ENCODE measurements at places on chromosomes 3 and 15.
A peak's percentile ranks its signal among the peaks of the same experiment; 100 is the strongest.

- no peak for DNase-seq
Observed at GRCh38 chr3:64234571-64234970, 9.3 kb upstream of the PRICKLE2 start.

DNA sequence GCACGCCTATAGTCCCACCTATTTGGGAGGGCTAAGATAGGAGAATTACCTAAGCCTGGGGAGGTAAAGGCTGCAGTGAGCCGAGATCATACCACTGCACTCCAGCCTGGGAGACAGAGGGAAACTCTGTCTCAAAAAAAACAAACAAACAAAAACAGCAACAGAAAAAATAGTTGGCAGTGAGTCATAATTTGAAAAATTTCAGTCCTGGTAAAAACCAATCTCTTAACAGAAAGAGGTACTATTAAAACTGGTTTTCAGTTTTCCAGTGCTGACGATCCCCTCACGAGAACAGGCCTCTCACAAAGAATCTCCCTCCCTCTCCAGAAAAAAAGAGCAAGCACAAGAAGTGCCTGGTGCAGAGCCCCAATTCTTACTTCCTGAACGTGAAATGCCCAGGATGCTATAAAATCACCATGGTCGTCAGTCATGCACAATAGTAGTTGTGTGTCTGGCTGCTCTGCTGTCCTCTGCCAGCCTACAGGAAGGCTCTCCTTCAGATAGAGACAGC, 22.8 kb upstream of the MAP4 start:
- no peak for DNase-seq

GRCh38 chr3:45612918-45613602, 18.5 kb downstream of the LIMD1 start:
- no peak for DNase-seq

GRCh38 chr3:182902236-182902635, 78.1 kb downstream of the DCUN1D1 start:
- DNase-seq = no peak

DNA sequence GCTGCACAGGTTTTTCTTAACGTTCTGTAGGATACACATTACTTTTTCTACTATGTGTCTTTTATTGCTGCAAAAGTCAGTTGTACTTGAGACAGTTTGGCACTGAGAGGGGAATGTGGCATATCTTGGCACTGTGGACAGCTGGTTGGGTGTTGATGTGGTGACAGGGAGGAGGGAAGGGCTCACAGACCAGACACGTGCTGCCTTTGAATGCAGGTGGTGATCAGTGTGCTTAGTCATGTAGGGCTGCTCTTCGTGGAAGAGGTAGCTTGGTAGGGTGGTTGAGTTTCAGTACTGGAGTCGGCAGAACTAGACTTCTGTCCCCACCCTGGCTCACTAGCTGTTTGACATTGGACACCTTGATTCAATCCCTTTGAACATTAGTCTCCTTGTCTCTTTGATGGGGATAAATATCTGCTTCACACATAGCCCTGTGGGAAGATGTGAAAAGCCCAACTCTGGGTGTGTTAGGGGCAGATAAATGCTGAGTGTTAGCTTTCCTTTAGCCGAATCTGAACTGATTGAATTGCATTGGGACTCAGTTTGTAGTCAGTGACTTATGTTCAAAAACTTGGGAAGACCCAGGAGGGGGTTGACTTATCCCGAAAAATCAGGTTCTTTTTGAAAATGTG, 108.4 kb downstream of the PTPRG start:
- no peak for DNase-seq

GRCh38 chr3:125214738-125215137, 2.2 kb upstream of the SLC12A8 start:
- DNase-seq = no peak

DNA sequence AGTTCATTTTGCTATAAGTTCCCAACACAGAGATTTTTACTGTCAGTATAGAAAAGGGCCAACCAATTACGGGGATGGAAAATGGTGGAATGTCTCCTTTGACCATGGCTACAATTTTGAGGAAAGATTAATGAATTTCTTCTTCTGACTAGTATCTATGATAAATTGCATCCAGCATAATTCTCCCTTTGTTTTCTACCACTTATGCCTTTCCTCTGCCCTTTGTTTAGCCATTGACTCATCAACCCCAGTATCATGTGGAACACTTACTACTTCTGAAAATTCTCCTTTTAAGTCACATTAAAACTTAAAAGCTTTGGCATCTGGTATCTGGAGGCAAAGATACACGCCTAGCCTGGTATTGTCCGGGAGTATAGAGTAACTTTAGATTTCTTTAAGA, 92.9 kb upstream of the CADPS start:
- no peak for DNase-seq

DNA sequence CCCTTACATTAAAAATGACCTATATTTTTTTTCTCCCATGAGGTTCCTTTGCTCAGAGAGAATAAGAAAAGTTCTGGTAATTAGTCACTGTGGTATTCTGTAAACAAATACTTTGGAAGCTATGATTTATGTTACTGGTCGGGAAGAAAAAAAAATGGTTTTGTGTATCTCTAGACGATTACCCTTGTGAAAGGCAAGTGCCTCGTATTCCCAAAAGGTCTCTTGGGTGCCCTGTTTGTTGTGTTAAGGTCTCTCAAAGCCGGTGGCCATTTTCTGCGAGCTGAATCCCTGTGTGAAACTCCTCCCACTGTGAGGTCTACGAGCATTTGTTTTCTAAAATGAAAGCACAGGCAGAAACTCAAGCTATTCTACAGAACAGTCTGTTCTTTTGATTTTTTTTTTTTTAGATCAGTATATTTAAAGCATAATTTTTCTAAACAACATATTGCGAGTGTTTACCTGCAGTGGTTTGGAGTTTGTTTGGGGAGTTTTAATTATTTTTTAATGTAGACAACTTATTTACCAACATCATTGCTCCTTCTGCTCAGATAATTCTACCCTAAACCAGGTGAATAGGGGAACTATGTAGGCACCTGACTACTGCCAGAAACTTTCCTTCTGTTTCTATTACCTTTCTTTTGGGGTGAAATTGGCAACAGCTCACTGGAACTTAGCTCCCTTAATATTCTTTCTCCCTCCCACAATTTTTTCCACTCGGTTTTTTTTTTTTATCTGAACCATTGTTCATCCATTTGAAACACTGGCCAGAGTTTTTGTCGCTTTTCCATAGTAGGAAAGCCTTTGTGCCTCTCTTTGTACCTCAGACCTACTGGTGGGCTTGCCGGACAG, 44.0 kb downstream of the ZBTB38 start:
- DNase-seq = peak; percentile 72

DNA sequence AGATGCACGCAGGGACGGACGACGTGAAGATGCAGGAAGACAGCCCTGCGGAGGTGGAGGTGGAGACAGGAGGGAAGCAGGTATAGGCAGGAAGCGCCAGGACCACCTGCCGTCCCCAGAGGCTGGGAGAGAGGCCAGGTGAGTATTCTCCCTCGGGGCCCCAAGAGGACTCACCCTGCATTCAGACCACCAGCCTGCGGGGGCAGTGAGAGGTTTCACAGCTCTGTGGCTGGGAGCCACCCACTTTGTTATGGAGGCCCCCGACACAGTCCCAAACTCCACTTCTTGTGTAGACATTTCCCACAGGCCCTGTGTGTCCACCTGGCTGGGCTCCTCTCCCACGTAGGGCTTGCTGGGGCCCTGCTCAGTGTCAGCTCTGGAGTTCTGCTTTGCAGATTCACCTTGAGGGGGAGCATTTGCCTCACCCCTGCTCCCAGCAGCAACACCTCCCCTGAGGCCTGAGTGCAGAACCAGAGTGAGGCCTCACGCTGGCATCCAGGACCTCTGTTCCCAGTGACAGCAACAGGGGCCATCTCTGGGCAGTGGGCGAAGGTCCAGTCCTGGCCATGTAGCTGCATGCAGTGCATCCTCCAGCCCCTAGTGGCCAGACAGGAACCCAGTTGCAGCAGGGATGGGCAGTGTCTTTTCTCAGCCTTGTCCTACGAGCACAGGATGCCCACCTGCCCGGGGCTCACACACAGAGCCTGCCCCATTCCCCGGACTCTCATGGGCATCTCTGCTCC, 119.4 kb upstream of the IQSEC1 start:
- no peak for DNase-seq

- peak; percentile 62 for DNase-seq
Observed at GRCh38 chr15:48802867-48803266, 8.0 kb downstream of the CEP152 start.

GRCh38 chr3:141011232-141011996, 39.7 kb upstream of the SPSB4 start:
- peak; percentile 3 for DNase-seq

DNA sequence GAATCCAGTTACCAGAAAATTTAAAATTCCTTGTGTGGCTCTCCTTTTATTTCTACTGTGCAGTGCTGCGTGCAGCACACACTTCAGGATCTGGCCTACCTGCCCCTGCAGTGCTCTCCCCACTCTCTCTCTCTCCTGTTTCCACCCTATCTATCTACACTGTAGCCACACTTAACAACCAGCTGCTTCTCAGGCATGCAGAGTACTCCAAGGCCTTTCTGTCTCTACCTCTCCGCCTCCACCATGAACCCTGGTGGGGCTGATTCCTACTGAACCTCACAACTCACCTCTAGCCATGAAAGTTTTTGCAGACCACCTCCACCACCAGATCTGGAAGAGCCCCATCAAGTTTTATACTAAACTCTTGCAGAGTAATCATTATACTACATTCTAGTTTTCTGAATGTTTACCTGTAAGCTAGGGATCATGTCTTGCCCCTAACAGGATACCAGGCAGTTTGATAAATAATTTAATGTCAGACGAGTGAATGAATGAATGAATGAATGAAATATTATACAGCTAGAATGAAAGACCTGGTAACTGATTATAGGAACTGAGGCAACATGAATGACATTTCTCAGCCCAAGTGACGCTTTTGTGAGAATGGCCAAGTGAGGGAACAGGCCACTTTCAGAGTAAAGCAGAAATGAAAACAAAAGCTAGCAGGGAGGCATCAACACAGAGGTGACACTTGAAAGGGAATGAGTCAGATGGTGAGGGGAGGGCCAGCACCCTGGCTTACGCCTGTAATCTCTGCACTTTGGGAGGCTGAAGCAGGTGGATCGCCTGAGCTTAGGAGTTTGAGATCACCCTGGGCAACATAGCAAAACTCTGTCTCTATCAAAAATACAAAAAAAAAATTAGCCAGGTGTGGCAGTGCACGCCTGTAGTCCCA, 363.5 kb downstream of the FOXP1 start:
- no peak for DNase-seq

DNA sequence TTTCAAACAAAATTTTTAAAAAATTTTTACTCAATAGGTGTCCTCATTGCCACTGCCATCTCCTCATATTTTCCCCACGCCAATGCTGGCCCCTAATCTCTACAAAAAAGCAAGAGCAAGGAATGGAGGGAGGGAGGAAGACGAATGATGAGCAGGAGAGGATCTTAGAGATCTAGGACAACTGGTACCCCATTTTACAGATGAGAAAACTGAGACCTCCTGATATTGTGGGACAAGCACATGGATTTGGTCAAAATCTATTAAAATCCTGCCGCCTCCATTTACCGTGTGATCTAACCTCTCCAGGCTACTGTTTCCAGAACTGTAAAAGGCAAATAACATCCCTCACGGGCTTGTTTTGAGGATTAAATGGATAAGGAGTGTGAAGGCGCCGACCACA, 4.6 kb downstream of the HEG1 start:
- no peak for DNase-seq

All from AG09319 (cell line).